ENCODE measurements at places on chromosomes 12 and 14. TPM values are rescaled to one million over a fixed set of nuclear protein-coding genes. Genes with fewer than 3 reads are reported as not detected.
A peak's percentile ranks its signal among the peaks of the same experiment; 100 is the strongest.

Gene OR6C6
- not detected for total RNA-seq

Gene DGLUCY
- 53.7 TPM for total RNA-seq

- no peak for DNase-seq
These were observed 11.6 kb upstream of the FOXN3 start for GRCh38 chr14:89428546-89429198.

- no peak for DNase-seq
These were observed 91.5 kb upstream of the IGF1 start for GRCh38 chr12:102571889-102572288.

DNA sequence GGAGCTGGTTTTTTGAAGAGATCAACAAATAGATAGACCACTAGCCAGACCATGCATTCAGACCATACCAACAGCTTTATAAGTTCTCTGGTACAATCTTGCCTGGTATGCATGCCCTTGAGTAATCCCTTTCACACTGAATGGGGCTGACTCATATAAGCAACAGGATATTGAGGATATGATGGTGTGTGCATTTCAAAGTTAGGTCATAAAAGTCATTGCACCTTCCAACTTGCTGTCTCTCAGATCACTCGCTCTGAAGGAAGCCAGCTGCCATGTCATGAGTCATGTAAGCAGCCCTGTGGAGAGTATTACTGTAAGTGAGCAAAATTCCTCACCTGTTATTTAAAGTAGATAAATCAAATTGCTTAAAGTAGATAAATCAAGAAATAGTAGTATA lies 45.0 kb upstream of the OR6J1 start:
- DNase-seq = peak; percentile 93

DNA sequence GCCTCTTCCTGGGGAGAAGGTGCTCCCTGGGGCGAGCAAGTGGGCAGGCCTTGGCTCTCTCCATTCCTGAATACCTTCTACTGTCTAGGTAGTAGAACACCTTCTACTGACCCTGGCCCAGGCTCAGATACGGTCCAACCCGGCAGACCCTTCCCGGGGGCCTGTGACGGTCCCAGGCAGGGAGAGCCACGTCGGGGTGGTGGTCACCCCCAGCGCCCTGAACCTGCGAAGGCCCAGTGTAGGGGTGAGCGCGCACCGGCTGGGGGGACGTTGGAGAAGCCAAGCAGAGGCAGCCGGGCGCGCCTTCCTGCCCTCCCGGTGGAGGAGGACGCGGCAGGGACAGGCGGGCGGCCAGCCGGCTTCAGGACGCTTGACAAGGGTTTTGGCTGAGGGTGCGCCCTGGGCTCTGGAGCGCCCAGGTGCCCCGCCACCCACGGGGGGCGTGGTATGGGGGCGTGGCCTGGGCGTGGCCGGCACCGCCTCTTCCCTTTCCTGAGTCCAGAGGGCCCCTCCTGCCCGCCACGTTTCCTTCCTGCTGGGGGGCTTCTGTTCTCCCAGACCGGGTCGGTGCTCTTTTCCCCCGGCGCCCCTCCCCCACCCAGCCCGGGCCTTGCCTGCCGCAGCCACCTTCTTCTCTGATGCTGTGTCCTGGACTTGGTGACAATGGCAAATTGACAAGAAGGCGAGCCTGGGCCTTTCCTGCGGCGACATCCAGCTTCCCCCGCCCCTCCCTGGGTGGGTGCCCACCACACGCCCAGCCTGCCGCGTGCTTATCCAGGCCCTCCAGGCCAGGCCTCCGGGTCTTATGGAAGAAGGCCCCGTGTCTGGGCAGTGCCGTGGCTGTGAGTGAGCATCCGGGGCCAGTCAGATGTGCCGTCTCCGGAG lies 24.5 kb upstream of the PPP1R13B start:
- DNase-seq = no peak

- DNase-seq = no peak
These were observed 76.7 kb downstream of the TTC7B start for GRCh38 chr14:90739318-90740068.

DNA sequence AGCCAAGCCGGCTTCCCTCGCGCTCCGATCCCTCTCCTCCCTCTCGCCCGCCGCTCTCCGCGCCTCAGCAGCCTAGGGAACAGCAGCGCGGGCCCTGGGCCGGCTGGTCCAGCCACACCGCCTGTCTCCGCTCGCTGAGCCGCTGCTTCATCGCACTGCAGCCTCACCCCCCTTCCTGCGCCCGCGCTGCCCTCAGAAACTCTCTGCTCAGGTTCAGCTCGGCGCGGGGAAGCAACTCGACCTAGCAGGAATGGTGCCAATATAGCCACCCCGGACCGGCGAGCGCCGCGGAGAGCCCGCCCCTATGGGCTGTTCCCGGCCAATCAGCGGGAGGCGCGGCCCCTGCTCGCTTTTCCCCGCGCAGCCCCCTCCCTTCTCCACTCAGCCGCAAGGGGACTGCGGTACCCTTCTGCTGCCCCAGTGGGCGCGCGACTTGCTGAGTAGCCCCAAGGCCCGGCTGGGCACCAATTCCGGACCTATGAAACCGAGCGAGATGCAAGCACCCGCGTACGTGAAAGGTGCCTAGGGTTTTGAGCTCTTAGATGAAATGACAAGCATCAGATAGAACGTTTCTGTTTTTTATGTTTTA lies at the start of gene ADAMTS20:
TSS of gene ADAMTS20 (minus strand) at position 233 of the 589 bp plus-strand sequence. CDS start 282 bp downstream, outside the sequence.
- DNase-seq = no peak

- DNase-seq = no peak
These were observed 13.0 kb downstream of the ZBTB39 start for GRCh38 chr12:56993346-56993745.

DNA sequence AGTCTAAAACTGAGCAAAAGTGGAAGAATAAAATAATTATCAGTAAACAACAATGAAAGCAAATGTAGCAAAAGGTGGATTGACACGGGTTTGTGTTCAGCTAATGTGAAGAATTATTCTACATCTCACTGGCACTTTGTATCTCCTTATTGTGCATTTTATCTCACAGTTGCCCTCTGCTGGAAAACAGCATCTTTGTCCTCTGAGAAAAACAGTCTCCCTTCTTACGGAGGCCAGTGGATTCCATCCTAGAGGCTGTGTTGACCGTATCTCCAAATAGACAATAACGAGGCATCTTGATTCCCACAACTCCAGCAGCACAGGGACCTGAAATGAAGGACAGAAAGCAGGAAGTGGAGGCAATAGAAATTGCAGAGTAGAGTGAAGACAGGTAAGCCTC lies 51.3 kb upstream of the PLBD1 start:
- DNase-seq = peak; percentile 36
